Activated CD8-positive, alpha-beta T cell treated with anti-CD3 and anti-CD28 coated beads for 36 hours (primary cell): ENCODE measurements at places on chromosomes 2 and 18. TPM values are rescaled to one million over a fixed set of nuclear protein-coding genes. Genes with fewer than 3 reads are reported as not detected.
A peak's percentile ranks its signal among the peaks of the same experiment; 100 is the strongest.

- H3K27me3 ChIP-seq: no peaks in the 10 kb centered on the region
- no peaks in the 10 kb centered on the region for H3K4me1 ChIP-seq
- no peaks in the 10 kb centered on the region for H3K36me3 ChIP-seq
- no peak overlapping the region for H3K27ac ChIP-seq
- no peak overlapping the region for H3K4me3 ChIP-seq
Observed at GRCh38 chr2:188645986-188646385, 328.2 kb upstream of the COL3A1 start.

- peaks cover 3% of the 10 kb centered on the region for H3K27me3 ChIP-seq
- peaks cover 36% of the 10 kb centered on the region for H3K4me1 ChIP-seq
- peak overlapping the region; percentile 100 for H3K27ac ChIP-seq
- peak overlapping the region; percentile 95 for H3K4me3 ChIP-seq
Observed at GRCh38 chr2:38751596-38752410, 642 bp upstream of the SRSF7 start.

Gene TACR1
- total RNA-seq: not detected

- H3K4me1 ChIP-seq: no peaks in the 10 kb centered on the region
- DNase-seq: no peak
- H3K4me3 ChIP-seq: no peak overlapping the region
Observed at GRCh38 chr18:58591286-58591685, 37.6 kb downstream of the ALPK2 start.

- no peak for DNase-seq
- peaks cover 5% of the 10 kb centered on the region for H3K4me1 ChIP-seq
- H3K27ac ChIP-seq: no peak overlapping the region
- no peaks in the 10 kb centered on the region for H3K27me3 ChIP-seq
Observed at GRCh38 chr2:70513738-70514137, 39.9 kb downstream of the TGFA start.

DNA sequence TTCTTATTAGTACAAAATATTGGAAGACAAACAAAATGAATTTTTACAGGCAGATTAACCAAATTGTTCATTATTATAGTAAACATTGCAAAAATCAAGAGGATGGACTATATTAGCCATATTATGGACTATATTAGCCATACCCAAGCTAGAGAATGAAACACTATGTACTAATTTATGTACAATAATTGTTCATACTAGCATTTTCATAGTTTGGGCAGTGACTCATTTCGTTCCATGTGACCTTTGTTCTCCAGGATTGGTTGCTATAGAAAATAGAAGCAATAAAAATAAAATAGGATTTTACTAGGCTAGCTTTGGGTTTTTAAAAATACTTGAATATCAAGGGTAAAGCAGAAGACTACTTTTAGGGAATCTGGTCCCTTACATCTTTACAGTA is 176.8 kb downstream of the ZEB2 start:
- H3K27me3 ChIP-seq: no peaks in the 10 kb centered on the region
- H3K27ac ChIP-seq: no peak overlapping the region
- peaks cover 30% of the 10 kb centered on the region for H3K4me1 ChIP-seq

GRCh38 chr2:104768694-104769093 is 85.2 kb upstream of the POU3F3 start:
- no peak for DNase-seq
- no peaks in the 10 kb centered on the region for H3K36me3 ChIP-seq
- no peaks in the 10 kb centered on the region for H3K4me1 ChIP-seq
- no peaks in the 10 kb centered on the region for H3K27me3 ChIP-seq
- H3K27ac ChIP-seq: no peak overlapping the region

- H3K4me1 ChIP-seq: no peaks in the 10 kb centered on the region
- H3K27ac ChIP-seq: no peak overlapping the region
- DNase-seq: no peak
- peaks cover 36% of the 10 kb centered on the region for H3K27me3 ChIP-seq
- H3K4me3 ChIP-seq: no peak overlapping the region
Observed at GRCh38 chr18:36247036-36247435, 50.5 kb upstream of the FHOD3 start.

Gene RNF125
- 15.3 TPM for total RNA-seq

- peaks cover 5% of the 10 kb centered on the region for H3K27me3 ChIP-seq
- H3K4me1 ChIP-seq: no peaks in the 10 kb centered on the region
- DNase-seq: no peak
- no peak overlapping the region for H3K27ac ChIP-seq
- no peak overlapping the region for H3K4me3 ChIP-seq
Observed at GRCh38 chr2:9355716-9356115, 67.6 kb downstream of the ITGB1BP1 start.

DNA sequence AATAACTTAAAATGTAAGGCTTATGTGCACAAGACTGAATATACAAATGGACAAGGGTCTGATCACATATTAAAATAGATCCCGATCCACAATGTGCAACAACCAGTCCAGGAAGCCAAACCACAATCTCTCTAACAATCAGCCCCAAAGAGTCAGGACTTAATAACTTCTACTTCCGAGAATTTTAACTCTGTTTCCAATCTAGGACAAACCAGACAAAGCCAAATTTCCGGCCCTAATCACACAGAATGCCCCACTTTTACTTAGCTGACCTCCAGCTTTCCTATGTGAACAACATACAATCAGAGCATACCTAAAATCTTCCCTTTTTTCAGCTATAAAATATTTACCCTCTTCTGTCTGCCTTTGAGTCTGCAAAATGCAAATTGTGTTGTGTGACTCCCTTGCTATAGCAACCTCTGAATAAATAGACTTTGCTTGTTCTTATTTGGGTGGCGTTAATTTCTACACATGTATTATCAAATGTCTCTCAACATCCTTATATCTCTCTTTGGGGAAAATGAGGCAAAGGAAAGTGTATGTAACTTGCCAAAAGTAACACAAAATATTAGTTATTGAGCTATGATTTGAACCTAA is 381.9 kb upstream of the MC4R start:
- no peaks in the 10 kb centered on the region for H3K4me1 ChIP-seq
- no peaks in the 10 kb centered on the region for H3K27me3 ChIP-seq
- no peak overlapping the region for H3K27ac ChIP-seq
- H3K36me3 ChIP-seq: no peaks in the 10 kb centered on the region

DNA sequence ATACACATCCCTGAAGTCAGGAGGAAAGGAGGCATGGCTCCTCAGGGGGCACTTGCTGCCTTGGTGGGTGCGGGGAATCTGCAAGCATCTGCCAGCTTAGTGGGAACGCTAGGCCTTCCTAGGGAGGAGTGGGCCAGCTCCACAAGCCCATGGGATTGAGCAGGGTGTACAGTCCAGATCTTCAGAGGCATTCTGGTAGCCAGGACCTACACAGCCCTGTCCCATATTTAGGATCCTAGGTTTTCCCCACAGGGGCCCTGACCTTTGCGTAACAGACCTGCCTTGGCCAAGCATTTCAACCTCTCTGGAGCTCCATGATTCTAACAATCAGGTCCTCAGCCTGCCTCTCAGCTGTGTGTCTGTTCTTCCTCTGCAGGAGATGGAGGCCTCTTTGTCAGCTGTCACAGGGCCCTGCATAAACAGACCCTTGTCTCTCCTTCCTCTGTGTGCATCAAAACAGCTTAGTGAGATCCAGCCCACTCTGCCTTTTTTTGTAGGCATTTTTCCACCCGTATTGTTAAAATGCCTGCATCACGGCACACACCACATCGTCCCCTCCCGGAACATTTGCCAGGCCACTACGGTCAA is 140.2 kb upstream of the NDUFV2 start:
- no peak overlapping the region for H3K27ac ChIP-seq
- H3K4me3 ChIP-seq: no peak overlapping the region
- no peaks in the 10 kb centered on the region for H3K36me3 ChIP-seq

GRCh38 chr2:118974103-118974993 is 32.4 kb downstream of the MARCO start:
- no peak overlapping the region for H3K4me3 ChIP-seq
- no peaks in the 10 kb centered on the region for H3K36me3 ChIP-seq
- H3K4me1 ChIP-seq: no peaks in the 10 kb centered on the region
- no peak for DNase-seq
- H3K27me3 ChIP-seq: peaks cover 7% of the 10 kb centered on the region

- H3K27me3 ChIP-seq: no peaks in the 10 kb centered on the region
- no peaks in the 10 kb centered on the region for H3K4me1 ChIP-seq
- no peak overlapping the region for H3K4me3 ChIP-seq
- no peak overlapping the region for H3K27ac ChIP-seq
Observed at GRCh38 chr2:44310287-44310686, 35.0 kb downstream of the SLC3A1 start.

DNA sequence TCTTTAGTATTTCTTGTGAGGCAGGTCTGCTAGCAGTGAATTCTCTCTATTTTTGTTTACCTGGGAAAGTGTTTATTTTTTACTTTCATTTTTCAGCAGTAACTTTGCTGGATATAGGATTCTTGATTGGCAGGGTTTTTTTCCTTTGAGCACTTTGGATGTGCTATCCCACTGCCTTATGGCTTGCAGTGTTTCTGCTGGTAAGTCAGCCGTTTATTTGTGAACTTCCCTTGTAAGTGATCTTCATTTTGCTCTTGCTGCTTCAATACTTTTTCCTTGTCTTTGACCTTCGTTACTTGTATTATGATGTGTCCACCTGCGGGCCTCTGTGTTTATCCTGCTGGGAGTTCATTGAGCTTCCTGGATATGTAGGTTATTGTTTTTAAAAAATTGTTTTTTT is 54.7 kb downstream of the SLC66A2 start:
- no peaks in the 10 kb centered on the region for H3K4me1 ChIP-seq
- no peak for DNase-seq

DNA sequence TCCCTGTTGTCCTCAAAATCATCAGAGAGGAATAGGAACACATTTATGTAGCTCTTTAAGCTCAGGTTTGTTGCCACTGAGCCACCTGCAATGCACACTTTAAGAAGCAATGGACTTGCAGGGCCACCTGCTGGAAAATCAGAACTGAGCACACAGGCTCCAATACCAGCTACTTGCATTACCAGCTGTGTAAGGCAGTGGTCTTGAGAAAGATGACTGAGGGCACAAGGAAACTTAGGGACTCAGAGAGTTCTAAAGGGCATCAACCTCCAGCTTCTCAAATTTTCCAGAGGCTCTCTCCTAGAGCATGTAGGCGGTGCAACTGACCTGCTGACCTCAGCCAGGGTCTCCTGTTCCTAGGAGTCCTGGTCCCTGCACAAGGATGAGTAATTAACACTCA is 2.5 kb upstream of the CNDP2 start:
- peaks cover 23% of the 10 kb centered on the region for H3K4me1 ChIP-seq
- DNase-seq: peak; percentile 70
- H3K36me3 ChIP-seq: peaks cover 9% of the 10 kb centered on the region
- H3K27ac ChIP-seq: no peak overlapping the region
- H3K4me3 ChIP-seq: no peak overlapping the region
- H3K27me3 ChIP-seq: no peaks in the 10 kb centered on the region
